Tibial nerve (tissue), 4 donors: ENCODE measurements at places on chromosomes 4 and X. TPM values are rescaled to one million over a fixed set of nuclear protein-coding genes. Genes with fewer than 3 reads are reported as not detected.
A peak's percentile ranks its signal among the peaks of the same experiment; 100 is the strongest.

DNA sequence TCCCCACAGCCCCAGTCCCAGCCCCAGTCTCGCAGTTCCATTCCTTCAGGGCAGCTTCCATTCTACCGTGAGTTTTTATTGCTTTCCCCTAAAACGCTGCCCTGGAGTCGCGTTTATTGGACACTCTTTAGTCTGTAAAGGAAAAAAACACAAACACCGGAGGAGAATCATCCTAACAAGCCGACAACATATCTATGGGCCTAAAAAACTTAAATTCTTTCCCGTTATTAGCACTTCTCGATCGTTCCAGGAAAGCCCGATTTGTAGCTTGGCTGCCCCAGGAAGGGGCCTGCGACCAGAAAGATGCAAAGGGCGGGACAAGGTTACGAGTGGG lies 178.5 kb downstream of the CBR4 start:
- no peaks in the 10 kb centered on the region for H3K27me3 ChIP-seq
- H3K27ac ChIP-seq = peak overlapping the region; percentile 86
- H3K36me3 ChIP-seq = no peaks in the 10 kb centered on the region
- peak overlapping the region; percentile 76 for H3K4me3 ChIP-seq

DNA sequence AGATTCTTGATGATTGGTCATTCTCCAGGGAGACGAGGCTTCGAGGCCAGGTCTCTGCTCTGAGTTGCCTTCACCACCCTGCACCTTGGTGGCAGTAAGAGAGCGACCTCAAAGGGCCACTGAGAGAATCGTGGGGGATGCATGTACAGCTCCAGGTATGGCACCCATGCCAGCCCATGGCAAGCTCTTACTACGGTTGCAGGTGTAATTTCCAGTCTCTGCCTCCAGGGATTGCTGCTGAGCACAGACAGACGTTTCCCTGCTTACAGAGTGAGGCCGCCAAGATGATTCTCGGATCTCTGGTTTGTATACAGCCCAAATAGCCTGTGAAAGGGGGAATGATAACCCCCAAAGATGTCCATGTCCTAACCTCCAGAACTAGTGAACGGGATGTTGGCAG lies 16.3 kb upstream of the DRD5 start:
- no peaks in the 10 kb centered on the region for H3K27me3 ChIP-seq
- H3K4me1 ChIP-seq = no peaks in the 10 kb centered on the region
- H3K36me3 ChIP-seq = no peaks in the 10 kb centered on the region
- no peak overlapping the region for H3K27ac ChIP-seq

DNA sequence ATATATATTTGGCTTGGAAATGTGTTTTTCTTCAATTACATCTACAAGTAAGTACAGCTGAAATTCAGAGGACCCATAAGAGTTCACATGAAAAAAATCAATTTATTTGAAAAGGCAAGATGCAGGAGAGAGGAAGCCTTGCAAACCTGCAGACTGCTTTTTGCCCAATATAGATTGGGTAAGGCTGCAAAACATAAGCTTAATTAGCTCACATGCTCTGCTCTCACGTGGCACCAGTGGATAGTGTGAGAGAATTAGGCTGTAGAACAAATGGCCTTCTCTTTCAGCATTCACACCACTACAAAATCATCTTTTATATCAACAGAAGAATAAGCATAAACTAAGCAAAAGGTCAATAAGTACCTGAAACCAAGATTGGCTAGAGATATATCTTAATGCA lies 26.1 kb downstream of the NUDT6 start:
- H3K36me3 ChIP-seq = peaks cover 23% of the 10 kb centered on the region
- DNase-seq = no peak
- H3K27me3 ChIP-seq = no peaks in the 10 kb centered on the region
- no peak overlapping the region for H3K4me3 ChIP-seq
- H3K27ac ChIP-seq = peak overlapping the region; percentile 45
- peaks cover 16% of the 10 kb centered on the region for H3K4me1 ChIP-seq

DNA sequence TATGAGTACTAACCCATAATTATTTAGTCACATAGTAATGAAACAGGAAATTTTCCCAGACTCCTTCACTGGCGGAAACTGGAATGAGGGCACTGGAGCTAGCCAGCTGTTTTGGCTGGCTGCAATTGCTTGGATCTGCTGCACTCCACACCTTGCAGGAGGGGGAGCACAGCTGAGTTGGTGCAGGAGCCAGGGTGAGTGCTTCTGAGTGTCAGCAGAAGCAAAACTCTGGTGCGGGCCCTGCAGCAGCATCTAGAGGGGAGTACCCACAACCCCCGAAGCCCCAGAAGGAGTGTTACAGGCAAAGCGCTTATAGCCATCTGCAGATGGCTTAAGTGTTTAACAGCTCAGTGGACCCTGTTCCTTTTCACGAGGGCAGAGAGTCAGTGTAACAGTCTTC lies 96.1 kb downstream of the RPA4 start:
- no peak overlapping the region for H3K27ac ChIP-seq
- H3K4me3 ChIP-seq = no peak overlapping the region
- no peaks in the 10 kb centered on the region for H3K4me1 ChIP-seq
- DNase-seq = no peak
- H3K27me3 ChIP-seq = peaks cover 5% of the 10 kb centered on the region

ABCE1 gene
- total RNA-seq = 53.5 TPM

CT45A2 gene
- total RNA-seq = not detected

EDA2R gene
- 2.7 TPM for total RNA-seq

GRCh38 chrX:108224727-108225621 lies 133.4 kb downstream of the ATG4A start:
- no peaks in the 10 kb centered on the region for H3K4me1 ChIP-seq
- no peak overlapping the region for H3K27ac ChIP-seq
- H3K36me3 ChIP-seq = no peaks in the 10 kb centered on the region
- H3K4me3 ChIP-seq = no peak overlapping the region
- no peak for DNase-seq
- H3K27me3 ChIP-seq = peaks cover 19% of the 10 kb centered on the region

HSFX1 gene
- 2.1 TPM for total RNA-seq

DNA sequence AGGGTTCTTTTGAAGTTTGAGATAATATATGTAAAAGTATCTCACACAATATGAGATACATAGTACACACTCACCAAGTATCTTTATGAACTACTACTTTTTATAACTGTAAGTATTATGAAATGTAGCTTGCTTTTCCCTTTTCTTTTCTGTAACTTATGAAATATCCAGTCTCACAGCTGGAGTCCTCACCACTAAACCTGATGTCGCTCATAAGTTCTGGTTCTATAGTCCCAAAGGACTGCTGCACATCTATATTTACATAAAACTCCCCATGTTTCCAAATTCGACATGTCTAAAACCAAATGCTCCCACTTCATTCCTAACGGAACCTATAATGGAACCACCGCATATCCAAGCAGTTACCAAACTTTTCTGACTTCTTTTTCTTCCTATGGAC lies 186.5 kb upstream of the SLC7A11 start:
- no peak overlapping the region for H3K27ac ChIP-seq
- H3K4me1 ChIP-seq = no peaks in the 10 kb centered on the region
- no peak for DNase-seq
- no peak overlapping the region for H3K4me3 ChIP-seq
- H3K36me3 ChIP-seq = no peaks in the 10 kb centered on the region

DNA sequence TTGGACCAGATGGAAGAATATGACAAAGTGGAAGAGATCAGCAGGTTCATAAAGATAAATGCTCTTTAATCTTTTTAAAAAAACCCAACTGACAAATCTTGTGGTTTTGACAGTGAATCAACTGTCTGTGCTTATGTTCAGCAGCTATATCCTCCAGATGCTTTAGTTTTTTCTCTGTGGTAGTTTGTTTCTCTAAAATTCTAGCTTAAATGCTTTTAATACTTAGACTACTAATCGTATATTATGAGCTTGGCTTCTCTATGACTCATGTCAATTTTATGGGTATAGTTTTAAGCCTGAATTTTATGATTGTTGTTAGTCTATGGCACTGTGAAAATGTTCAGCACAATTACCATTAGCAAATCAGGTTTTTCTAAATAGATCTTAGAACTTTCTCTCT lies 12.9 kb downstream of the HHIP start:
- no peaks in the 10 kb centered on the region for H3K36me3 ChIP-seq
- H3K27me3 ChIP-seq = no peaks in the 10 kb centered on the region
- no peaks in the 10 kb centered on the region for H3K4me1 ChIP-seq
- H3K27ac ChIP-seq = no peak overlapping the region
- no peak for DNase-seq

GLRA2 gene
- not detected for total RNA-seq

GRCh38 chr4:88731381-88731780 lies 33.8 kb upstream of the NAP1L5 start:
- H3K36me3 ChIP-seq = peaks cover 65% of the 10 kb centered on the region
- no peak overlapping the region for H3K4me3 ChIP-seq
- peaks cover 6% of the 10 kb centered on the region for H3K4me1 ChIP-seq
- no peak overlapping the region for H3K27ac ChIP-seq
- no peaks in the 10 kb centered on the region for H3K27me3 ChIP-seq

- H3K4me3 ChIP-seq = no peak overlapping the region
- no peaks in the 10 kb centered on the region for H3K27me3 ChIP-seq
- peaks cover 15% of the 10 kb centered on the region for H3K4me1 ChIP-seq
- H3K36me3 ChIP-seq = no peaks in the 10 kb centered on the region
- H3K27ac ChIP-seq = no peak overlapping the region
Observed at GRCh38 chr4:111400741-111401140, 744.5 kb upstream of the FAM241A start.

GRCh38 chrX:130402208-130402684 lies 459 bp downstream of the RBMX2 start:
- peak overlapping the region; percentile 66 for H3K4me3 ChIP-seq
- peak overlapping the region; percentile 85 for H3K27ac ChIP-seq
- peaks cover 19% of the 10 kb centered on the region for H3K4me1 ChIP-seq

GRCh38 chrX:12405306-12405705 lies 267.0 kb downstream of the FRMPD4 start:
- DNase-seq = no peak
- no peak overlapping the region for H3K4me3 ChIP-seq
- no peaks in the 10 kb centered on the region for H3K4me1 ChIP-seq
- no peak overlapping the region for H3K27ac ChIP-seq

FAM47E gene
- total RNA-seq = 1.2 TPM
